Thymus (tissue), 14 donors: ENCODE measurements at places on chromosomes 1 and 21. TPM values are rescaled to one million over a fixed set of nuclear protein-coding genes. Genes with fewer than 3 reads are reported as not detected.

GRCh38 chr1:208069317-208069716 lies 158.4 kb upstream of the CD34 start:
- no peak for DNase-seq
- no peaks in the 10 kb centered on the region for H3K36me3 ChIP-seq
- H3K27ac ChIP-seq = peak overlapping the region; percentile 76
- H3K4me3 ChIP-seq = no peak overlapping the region
- H3K4me1 ChIP-seq = peaks cover 41% of the 10 kb centered on the region

DNA sequence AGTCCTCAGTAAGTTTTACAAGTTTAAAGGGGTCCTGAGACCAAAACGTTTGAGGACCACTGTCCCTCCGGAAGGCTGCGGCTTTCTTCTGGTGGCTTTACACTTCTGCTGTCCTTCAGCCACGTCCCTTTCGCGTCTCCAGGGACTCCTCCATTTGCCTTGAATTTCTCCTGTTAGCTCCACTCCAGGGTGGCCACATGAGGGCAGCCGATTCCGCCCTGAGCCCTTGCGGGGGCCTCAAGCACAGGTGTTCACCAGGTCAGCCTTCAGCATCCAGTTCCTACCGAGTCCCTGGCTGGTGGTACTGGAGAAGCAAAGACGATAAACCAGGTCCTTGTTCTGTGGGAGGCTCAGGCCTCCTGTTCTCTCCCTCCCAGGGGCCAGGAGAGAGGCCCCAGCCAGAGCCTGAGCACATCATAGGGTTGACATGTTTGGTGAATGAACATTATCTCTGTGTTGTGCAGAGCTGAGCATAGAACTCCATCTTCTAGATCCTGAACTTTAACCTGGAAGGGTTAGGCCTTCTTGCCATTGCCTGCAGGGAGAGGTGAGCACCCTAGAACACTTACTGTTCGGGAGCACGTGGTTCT lies 27.4 kb upstream of the COQ8A start:
- H3K4me1 ChIP-seq = no peaks in the 10 kb centered on the region
- H3K36me3 ChIP-seq = no peaks in the 10 kb centered on the region
- no peak overlapping the region for H3K27ac ChIP-seq
- no peak overlapping the region for H3K4me3 ChIP-seq
- H3K27me3 ChIP-seq = no peaks in the 10 kb centered on the region

DNA sequence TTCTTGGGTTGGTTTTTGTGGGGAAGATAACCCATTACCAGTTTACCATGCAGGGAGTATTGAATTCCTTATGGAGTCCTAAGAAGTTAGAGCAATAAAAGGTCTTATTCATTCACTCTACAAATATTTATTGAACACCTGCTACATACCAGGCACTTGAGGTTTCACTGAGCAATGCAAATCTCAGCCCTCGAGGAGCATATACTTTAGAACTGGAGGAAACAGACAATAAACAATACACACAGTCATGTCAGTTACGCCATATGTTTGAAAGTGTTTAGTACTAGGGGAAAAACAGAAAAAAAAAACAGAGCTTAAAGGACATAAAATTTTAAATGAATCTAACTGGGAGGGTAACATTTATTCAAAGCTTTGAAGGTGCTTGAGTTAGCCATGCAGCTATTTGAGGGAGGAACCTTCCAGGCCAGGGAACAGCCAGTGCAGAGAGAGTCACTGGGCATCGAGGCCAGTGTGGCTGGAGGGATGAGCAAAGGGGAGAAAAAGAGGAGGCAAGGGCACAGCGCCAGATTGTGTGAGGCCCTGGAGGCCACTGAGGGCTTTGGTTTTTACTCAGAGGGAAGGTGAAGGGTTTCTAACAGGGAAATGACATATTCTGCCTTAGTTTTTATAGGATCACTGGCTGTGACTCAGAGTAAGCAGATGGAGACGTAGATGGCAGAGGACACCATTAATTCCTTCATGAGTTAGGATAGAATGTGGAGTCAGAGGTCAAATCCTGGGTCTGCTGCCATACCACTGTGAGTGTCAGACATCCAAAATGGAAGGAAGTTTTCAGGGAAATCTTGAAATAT lies 32.7 kb downstream of the C1orf21 start:
- no peaks in the 10 kb centered on the region for H3K27me3 ChIP-seq
- no peak overlapping the region for H3K4me3 ChIP-seq
- no peak for DNase-seq
- H3K36me3 ChIP-seq = no peaks in the 10 kb centered on the region

GRCh38 chr21:33430858-33431257 lies 27.6 kb downstream of the IFNGR2 start:
- H3K36me3 ChIP-seq = peaks cover 33% of the 10 kb centered on the region
- DNase-seq = no peak
- no peak overlapping the region for H3K4me3 ChIP-seq
- H3K27ac ChIP-seq = no peak overlapping the region
- no peaks in the 10 kb centered on the region for H3K27me3 ChIP-seq
- H3K4me1 ChIP-seq = no peaks in the 10 kb centered on the region

The TMPRSS2 gene
- total RNA-seq = 0.99 TPM

DNA sequence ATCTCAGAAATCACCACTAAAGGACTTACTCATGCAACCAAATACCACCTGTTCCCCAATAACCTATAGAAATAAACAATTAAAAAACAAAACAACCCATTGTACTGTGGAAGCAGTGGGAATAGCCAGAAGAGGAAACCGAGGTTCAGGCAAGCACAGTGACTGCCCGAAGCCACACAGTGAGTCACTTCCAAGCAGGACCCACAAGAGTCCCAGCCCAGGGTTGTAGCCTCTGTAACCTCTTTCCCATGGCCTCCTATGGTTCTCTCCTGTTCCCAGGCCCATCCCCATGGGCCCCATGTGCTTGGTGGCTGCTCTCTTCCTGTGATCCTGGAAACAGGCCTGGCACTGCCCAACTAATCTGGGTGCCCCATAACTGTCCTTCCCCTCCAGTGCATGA lies 29.0 kb upstream of the HTR1D start:
- H3K27ac ChIP-seq = no peak overlapping the region
- no peak overlapping the region for H3K4me3 ChIP-seq
- no peak for DNase-seq
- no peaks in the 10 kb centered on the region for H3K36me3 ChIP-seq
- H3K27me3 ChIP-seq = no peaks in the 10 kb centered on the region

The FBXO2 gene
- total RNA-seq = 9.0 TPM

DNA sequence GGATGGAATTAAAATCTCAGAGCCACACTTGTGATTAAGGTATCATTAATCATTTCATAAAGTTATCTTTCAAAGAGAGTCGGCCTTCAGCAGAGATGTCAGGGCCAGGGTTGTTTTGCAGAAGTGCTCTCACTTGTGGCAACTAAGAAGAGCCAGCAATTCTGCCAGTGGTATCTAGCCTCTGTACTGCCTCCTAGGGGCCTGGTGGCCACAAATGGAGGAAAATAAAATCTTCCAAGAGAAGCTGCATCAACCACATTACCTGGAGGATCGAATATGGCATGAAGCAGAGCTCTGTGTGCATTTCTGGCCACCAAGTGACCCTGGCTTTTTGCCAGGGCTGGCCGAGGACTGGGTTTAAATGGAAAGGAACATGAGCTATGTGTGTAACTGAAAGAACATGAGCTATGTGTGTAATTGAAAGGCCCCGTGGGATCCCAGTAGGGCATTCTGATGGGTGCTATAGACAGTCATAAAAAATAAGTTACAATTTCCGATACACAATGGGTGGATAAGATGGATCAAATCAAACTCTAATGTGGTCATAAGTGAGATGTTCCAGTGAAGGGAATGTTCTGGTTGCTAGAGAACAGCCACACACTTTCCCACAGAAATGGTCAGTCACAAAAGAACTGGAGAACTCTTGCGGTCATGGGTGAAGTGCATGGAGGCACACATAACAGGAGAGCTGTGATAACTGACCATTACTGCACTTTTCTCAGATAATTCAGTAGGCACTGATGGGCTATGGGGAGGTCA lies 335.8 kb downstream of the CAMTA1 start:
- no peaks in the 10 kb centered on the region for H3K4me1 ChIP-seq
- no peaks in the 10 kb centered on the region for H3K36me3 ChIP-seq
